ENCODE measurements at places on chromosomes 7 and 10.

- H3K4me1 ChIP-seq = no peaks in the 10 kb centered on the region
- H3K36me3 ChIP-seq = no peaks in the 10 kb centered on the region
- H3K27ac ChIP-seq = no peak overlapping the region
- H3K4me3 ChIP-seq = no peak overlapping the region
- no peaks in the 10 kb centered on the region for H3K27me3 ChIP-seq
- DNase-seq = no peak
Observed at GRCh38 chr7:131568970-131569369, 12.5 kb upstream of the PODXL start.

DNA sequence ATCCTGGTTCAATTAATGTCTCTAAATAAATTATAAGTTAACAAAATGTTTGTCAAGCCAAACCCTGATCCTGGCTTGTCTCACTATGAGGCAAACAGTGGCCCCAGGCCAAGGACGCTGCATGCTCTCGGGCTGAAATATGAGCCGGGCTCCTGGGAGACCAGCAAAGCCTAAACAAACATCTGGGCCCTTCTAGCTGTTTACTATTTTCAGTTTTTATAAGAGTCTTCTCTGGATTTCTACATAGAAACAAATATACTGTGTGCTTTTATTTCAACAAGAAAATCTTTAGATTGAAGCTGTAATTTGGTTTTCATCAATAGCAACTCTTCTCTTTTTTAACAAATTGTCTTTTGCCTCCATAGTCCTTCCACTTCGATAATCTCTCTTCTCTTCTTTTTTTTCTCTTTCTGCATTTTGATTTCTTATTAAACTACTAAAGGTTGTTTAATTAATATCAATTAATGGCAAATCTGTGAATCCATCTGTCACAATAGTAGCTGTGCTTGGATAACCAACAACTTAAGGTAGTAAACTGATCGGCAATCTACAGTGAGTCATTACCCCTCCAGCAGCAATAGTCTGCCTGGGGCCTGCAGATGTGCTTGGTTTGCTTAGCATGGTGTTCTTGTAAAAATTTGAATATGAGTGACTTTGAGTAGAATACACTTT, 83.3 kb upstream of the DNAJC1 start:
- H3K4me3 ChIP-seq = no peak overlapping the region
- no peaks in the 10 kb centered on the region for H3K4me1 ChIP-seq
- peaks cover 7% of the 10 kb centered on the region for H3K27me3 ChIP-seq
- DNase-seq = no peak
- no peaks in the 10 kb centered on the region for H3K36me3 ChIP-seq

- H3K4me3 ChIP-seq = no peak overlapping the region
- no peaks in the 10 kb centered on the region for H3K27me3 ChIP-seq
- H3K27ac ChIP-seq = no peak overlapping the region
- no peak for DNase-seq
Observed at GRCh38 chr7:42285383-42285824, 48.4 kb upstream of the GLI3 start.

DNA sequence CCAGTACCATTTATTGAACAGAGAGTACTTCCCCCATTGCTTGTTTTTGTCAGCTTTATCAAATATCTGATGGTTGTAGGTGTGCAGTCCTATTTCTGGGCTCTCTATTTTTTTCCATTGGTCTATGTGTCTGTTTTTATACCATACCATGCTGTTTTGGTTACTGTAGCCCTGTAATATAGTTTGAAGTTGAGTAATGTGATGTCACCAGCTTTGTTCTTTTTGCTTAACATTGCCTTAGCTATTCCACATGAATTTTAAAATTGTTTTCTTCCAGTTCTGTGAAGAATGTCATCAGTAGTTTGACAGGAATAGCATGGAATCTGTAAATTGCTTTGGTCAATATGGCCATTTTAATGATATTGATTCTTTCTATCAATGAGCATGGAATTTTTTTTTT, 140.5 kb upstream of the RHOBTB1 start:
- H3K4me1 ChIP-seq = no peaks in the 10 kb centered on the region
- H3K4me3 ChIP-seq = no peak overlapping the region
- DNase-seq = no peak
- H3K27ac ChIP-seq = no peak overlapping the region
- H3K27me3 ChIP-seq = no peaks in the 10 kb centered on the region

- no peaks in the 10 kb centered on the region for H3K4me1 ChIP-seq
- H3K36me3 ChIP-seq = no peaks in the 10 kb centered on the region
- no peak overlapping the region for H3K27ac ChIP-seq
- DNase-seq = no peak
- no peak overlapping the region for H3K4me3 ChIP-seq
Observed at GRCh38 chr7:95545007-95545615, 51.2 kb downstream of the PDK4 start.

- H3K4me3 ChIP-seq = no peak overlapping the region
- no peak overlapping the region for H3K27ac ChIP-seq
- DNase-seq = no peak
- H3K36me3 ChIP-seq = no peaks in the 10 kb centered on the region
- H3K4me1 ChIP-seq = peaks cover 22% of the 10 kb centered on the region
Observed at GRCh38 chr7:99112097-99112496, 31.8 kb downstream of the SMURF1 start.
